Left renal pelvis (tissue), 4 donors: ENCODE measurements at places on chromosomes 1 and 21. TPM values are rescaled to one million over a fixed set of nuclear protein-coding genes. Genes with fewer than 3 reads are reported as not detected.

DNA sequence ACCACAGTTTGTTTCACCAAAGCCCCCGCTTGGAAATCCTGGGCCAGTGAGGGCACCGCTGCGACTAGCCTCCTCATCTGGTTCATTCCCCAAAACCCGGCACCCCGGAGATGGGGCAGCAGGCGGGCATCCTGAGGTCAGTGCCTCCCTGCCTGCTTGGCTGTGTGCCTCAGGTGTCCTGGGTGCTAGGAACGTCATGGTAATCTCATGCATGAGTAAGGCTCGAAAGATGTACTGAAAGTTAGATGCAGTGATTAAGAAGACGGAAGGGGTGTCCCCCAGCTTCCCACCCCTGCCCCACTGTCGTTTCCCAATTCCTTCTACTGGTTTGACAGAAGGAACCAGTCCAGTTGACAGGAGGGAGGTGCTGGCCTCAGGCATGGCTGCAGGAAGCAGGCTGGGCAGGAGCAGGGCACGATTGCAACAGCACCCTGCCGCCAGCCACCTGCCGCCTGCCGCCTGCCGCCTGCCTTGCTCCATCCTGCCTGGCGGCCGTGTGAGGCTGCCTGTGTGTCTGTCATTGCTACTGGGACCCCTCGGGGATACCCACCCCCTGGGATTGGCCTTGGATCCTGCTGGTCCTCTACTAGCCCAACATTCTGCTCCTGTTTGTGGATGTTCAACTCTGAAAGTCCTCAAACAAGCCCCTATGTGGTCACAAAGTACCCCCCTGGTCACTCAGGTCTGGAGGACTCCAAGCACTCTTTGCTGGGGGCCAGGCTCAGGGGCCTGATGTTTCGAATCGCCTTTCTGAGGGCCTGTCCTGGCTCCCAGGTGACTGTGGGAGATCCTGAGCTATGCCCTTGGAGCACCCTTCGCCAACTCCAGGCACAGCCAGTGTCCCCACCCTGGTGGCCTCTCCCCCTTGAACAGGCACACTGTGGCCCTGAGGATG, 73.0 kb upstream of the IFFO2 start:
- no peak for DNase-seq

GRCh38 chr1:69129538-69129937, 438.2 kb upstream of the LRRC7 start:
- DNase-seq: no peak

- DNase-seq: no peak
Observed at GRCh38 chr1:3482378-3482849, 27.9 kb downstream of the ARHGEF16 start.

SOX13 gene
- polyA plus RNA-seq: 41.7 TPM

- DNase-seq: no peak
Observed at GRCh38 chr1:59408608-59409240, 111.8 kb downstream of the FGGY start.

DNA sequence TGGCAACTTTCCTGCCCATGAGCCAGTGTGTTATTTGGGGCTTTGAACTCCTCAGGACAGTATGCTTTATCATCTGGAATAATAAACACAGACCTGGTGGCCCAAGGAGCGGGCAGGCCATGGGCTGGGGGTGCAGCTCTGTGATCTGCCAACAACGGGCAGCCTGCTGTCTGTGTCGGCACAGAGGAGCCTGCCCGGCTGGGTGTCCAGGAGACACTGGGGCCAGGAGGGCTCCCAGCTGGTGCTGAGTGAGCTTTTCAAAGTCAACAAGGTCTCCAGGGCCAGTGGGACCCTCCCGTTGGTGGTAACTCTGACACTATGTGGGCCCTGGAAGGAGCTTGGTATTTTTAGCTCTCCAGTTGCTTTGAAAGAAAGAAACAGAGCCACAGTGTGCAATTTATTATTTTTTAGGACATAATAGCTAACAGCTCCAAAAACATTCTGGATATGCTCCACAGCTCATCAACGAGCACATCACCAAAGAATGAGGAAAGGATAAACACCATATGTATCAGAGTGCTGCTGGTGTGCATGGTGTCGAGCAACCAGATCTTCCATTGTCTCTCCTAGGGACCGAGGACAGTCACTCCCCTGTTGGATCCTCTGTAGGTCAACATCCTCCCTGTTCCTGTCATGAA, 488.7 kb upstream of the USP24 start:
- DNase-seq: no peak
